ENCODE measurements at places on chromosomes 2 and 18.

DNA sequence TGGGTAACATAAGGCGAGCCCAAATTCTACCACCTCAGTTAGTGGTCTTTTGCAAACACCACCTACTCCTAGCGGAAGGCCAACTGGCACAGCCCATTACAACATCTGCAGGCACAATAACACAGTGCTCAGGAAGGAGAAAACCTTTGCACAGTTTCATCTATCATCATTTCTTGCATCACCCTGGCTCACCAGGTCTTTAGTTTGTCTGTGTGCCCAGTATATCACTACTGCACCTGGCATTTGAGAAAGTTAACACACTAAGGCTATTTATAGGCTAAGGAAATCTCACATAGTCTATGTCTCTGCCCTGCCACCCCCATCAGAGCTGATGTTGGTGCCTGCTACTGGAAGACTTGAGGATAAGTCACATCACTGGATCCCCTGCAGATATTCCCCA lies 484.0 kb downstream of the SATB2 start:
- DNase-seq: no peak

DNA sequence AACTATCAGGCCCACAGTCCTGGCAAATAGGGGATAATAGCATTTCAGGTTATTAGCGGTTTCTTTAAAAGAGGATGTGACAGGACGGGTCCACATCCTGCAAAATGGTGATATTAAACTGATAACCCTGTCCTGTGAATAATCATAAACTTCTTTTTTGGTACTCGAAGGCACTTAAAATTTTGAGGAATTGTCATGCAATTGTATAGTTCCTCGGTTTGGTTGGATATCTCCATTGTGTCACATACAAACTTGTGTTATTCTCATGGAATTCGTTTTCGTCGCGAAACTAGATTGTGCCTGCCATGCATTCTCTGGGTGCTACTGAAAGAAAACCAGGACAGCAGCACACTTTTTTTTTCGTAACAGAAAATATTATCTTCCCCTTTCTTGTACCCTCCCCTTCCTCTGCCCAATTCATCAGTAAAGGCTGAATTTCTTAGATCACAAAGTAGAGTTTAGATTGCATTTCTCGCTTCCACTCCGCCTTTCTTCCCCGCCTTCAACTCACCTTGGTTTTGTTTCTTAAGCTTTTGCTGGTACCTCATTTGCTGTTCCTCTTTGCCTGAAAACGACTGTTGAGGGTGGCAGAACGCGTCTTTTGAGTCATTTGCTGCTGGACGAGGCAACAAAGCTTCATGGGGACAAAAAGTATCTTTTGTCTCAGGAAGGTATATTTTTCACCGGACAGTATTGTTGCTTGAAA lies 1.3 kb downstream of the CERS6 start:
- peak; percentile 30 for DNase-seq

DNA sequence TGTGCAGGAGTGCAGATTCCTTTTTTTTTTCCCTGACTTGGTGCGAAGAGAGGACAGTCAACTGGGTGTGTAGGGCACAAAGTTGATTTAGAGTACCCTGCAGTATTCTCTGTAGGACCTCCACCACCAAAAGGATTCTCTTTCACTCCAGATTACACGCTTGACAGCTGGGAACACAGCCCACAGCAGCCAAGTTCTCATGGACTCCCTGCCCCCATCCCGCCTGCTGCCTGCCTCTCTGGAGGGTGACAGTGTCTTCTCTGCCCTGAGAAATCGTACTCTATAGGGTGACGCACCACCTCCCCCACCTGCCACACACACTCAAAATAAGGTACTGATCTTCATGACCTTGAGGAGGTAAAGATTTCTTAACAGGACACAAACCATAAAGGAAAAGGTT lies 26.6 kb upstream of the IHH start:
- DNase-seq: no peak

DNA sequence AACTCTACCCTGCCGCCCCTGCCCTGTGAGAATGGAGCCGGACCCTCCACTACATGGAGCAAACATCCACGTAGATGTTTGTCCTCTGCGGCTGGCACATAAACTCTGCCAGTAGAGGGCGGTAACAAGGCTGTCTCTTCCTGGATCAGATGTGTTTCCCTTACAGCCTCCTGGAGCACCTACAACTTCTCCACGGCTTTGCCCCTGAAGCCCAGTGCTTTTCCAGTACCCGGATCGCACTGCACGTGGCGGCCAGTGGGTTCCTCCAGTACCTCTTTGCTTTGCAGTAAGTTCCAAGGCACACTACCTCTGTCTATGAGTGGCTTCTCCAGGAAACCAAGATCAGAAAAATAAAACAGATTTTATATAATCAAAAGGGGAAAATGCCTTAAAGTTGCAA lies 651.3 kb downstream of the DCDC2C start:
- no peak for DNase-seq

DNA sequence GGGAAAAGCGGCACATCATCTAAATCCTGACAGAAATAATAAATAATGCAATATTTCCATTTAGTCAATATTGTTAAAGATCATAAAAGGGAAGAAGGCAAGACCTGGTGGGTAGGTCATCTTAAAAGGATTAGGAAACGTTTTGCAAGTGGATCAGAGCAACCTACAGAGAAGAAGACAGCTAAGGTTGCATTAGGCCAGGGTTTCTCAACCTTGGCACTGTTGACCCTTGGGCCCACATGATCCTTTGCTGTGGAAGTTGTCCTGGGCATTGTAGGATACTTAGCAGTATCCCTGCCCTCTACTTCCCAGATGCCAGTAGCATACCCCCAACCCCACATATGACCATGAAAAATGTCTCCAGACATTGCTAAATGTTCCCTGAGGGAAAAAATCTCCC lies 55.0 kb downstream of the KLF7 start:
- DNase-seq: no peak

DNA sequence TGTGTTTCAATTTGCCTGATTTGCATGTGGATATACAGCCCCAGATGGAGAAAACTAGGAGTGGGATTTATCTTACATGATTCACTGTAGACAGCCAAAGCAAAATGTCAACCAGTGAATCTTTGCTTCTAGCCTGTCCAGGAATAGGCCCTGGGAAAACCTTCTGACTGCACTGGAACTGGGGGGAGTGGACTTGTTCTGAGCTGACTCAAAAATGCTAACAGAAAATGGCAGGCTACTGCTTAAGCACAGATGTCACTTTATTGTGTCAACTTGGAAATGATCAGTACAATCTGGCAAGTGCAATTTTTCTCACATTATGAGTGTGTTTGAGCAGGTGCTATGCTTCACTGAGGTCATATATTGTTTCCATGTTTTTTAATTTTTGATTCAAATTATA lies 593.7 kb downstream of the NRXN1 start:
- DNase-seq: no peak

DNA sequence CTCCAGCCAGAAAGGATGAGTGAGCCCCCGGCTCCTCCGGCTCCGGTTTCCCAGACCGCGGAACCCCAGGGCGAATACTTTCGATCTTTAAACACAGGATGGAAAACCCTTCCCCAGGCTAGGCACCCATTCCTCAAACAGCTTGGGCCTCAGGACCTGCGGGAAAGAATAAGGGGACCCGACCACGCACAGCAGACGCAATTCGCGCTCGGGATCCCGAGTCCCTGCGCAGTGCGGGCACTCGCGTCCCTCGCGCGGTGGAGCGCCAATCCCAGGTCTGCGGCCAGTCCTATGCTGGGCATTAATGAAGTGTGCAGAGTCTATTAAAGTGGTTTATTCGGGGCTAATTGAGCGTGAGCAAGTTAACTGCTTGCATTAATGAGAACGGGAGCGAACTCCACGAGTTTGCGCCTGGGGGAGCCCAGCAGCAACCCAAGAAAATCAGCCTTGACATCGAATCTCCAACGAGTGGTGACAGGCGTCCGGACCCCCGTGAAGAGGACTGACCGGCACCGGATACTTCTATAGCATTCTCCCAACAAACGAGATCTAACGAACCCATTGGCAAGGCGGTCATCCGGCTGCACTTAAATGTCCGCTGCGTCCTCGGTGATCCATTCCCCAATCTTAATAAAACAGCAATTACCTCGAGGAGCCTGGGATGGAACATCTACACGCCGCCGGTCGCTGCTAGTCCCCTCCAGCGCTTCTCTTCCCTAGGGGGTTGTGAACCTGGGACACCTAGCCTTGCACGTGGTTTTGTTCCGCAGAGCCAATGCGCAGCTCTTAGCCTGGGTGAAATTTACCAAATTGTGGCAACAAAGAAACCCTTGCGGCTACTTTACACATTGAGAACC lies 1.6 kb downstream of the OSR1 start:
- DNase-seq: peak; percentile 19

GRCh38 chr2:65654496-65654895 lies 222.1 kb upstream of the SPRED2 start:
- DNase-seq: no peak

- peak; percentile 69 for DNase-seq
Measured at GRCh38 chr18:7084080-7085065, 33.2 kb downstream of the LAMA1 start.

DNA sequence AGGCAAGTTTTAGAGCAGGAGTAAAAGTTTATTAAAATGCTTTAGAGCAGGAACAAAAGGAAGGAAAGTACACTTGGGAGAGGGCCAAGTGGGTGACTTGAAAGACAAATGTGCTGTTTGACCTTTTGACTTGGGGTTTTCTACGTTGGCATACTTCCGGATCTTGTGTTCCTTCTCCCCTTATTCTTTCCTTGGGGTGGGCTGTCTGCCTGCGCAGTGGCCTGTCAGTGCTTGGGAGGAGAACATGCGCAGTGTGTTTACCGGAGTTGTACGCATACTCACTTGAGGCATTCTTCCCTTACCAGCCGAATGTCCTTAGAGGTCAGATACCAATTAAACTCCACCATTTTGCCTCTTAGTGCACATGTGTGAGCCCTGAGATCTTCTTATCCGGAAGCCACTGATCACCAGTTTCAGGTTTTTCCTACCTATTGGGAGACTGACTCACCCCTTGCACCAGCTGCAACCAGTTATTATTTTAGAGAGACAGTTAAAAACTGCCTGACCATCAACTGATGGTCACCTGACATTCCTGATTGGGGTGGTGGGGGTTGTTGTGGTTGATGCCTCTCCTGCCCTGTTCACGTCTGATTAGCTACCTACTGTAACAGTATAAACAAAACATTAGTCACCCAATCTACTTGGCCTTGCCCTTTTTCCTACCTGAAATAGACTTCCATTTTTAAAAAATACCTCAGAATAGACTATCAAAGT lies 67.5 kb downstream of the NYAP2 start:
- peak; percentile 3 for DNase-seq

Data from mammary epithelial cell (primary cell).